ENCODE measurements at places on chromosomes 2 and 18. TPM values are rescaled to one million over a fixed set of nuclear protein-coding genes. Genes with fewer than 3 reads are reported as not detected.
A peak's percentile ranks its signal among the peaks of the same experiment; 100 is the strongest.

E2F6 gene
- 10.9 TPM for total RNA-seq

DNAH7 gene
- total RNA-seq: 0.36 TPM

DNA sequence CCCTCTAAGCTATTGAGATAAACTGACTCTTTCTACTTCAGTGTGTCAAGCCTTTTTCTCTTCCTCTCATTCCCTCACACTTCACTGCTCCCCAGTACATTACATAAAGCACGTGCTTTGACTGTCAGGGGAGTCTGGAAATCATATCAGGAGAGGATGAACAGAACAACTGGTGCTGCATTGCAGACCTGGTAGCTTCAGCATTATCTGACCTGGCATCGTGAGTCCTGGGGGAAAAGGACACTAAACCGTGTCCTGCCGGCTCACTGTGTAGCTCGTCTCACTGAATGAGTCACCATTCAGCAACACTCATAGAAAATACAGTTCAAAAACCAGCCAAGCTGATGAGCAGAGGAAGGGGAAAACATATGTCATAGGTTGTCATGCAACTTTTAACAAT is 108.5 kb upstream of the UNC80 start:
- no peaks in the 10 kb centered on the region for H3K27me3 ChIP-seq
- no peaks in the 10 kb centered on the region for H3K36me3 ChIP-seq
- no peak overlapping the region for H3K4me3 ChIP-seq
- no peak overlapping the region for H3K27ac ChIP-seq
- DNase-seq: peak; percentile 0

DNA sequence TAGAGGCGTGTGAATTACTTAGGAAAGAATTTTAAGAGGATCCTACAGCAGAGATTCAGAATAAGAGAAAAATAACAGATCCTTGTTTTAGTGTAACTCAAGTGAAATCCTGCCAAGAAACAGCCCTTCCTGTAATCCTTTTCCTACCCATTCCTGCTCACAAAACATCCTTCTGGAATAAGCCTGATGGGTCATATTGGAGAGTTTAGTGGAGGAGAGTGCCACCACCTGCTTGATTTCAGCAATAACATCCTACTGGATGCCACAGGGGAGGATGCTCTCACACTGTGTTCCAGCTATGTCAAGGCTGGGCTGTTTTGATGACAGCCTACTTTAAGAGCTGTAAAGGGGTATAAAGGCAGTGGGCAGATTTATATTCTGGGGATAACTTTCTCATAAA is 54.8 kb upstream of the CCDC178 start:
- no peak overlapping the region for H3K4me3 ChIP-seq
- peak; percentile 13 for DNase-seq
- no peak overlapping the region for H3K27ac ChIP-seq
- no peaks in the 10 kb centered on the region for H3K4me1 ChIP-seq

DNA sequence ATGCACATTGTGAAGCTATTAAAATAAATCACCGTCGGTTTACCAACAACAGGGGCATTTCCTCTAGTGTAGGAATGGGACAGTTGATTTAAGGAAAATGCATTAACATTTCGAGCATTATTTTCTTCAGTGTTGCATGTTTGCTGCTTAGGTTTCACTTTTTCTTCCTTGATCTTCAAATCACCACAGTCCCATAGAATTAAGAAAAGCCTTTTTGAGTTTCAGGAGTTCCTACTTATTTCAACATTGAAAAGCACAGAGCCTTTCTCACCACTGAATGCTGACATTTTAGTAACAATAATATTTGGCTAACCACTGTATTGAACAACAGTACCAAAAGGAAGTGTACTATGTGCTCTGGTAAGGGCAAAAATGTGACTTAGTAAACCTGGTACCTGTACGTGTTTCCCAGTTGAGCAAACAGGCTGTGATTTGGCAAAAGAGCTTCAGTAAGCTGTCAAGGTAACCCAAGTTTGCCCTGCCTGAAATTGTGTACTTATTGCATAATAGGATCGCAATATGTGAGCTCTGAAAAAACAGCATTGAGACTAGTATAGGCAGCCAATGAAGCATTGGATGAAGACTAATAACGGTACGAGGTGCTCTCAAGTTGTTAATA is 2.2 kb downstream of the LRRTM4 start:
- DNase-seq: no peak
- no peak overlapping the region for H3K4me3 ChIP-seq
- no peaks in the 10 kb centered on the region for H3K36me3 ChIP-seq
- no peaks in the 10 kb centered on the region for H3K27me3 ChIP-seq
- H3K4me1 ChIP-seq: no peaks in the 10 kb centered on the region

GRCh38 chr2:62222171-62222570 is 26.3 kb downstream of the B3GNT2 start:
- no peak overlapping the region for H3K27ac ChIP-seq
- no peak for DNase-seq
- peaks cover 9% of the 10 kb centered on the region for H3K4me1 ChIP-seq
- peaks cover 5% of the 10 kb centered on the region for H3K36me3 ChIP-seq
- H3K27me3 ChIP-seq: no peaks in the 10 kb centered on the region

- H3K36me3 ChIP-seq: no peaks in the 10 kb centered on the region
- peaks cover 2% of the 10 kb centered on the region for H3K4me1 ChIP-seq
- H3K27me3 ChIP-seq: no peaks in the 10 kb centered on the region
- DNase-seq: no peak
- no peak overlapping the region for H3K27ac ChIP-seq
Observed at GRCh38 chr18:35577045-35577848, 4.3 kb upstream of the GALNT1 start.

DNA sequence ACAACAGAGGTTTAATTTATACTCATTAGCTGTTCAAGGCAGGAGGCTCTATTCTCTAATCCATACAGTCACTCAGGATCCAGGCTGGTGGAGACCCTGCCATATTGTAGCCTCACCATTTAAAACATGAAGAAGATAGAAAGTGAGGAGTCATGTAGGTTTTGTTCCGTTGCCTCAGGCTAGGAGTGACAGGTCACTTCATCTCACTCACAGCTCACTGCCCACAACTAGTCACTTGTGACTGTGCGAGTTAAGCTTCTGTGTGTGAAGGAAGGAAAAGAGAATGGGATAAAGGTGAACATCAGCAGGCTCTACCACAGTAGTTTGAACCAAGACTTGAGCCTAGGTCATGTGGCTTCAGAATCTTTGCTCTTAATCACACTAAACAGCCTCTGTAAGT is 9.0 kb upstream of the IGFBP2 start:
- peaks cover 7% of the 10 kb centered on the region for H3K4me1 ChIP-seq
- H3K27ac ChIP-seq: no peak overlapping the region
- no peak overlapping the region for H3K4me3 ChIP-seq
- no peak for DNase-seq

GRCh38 chr2:216119986-216120385 is 10.8 kb downstream of the XRCC5 start:
- H3K27me3 ChIP-seq: no peaks in the 10 kb centered on the region
- H3K4me3 ChIP-seq: no peak overlapping the region
- peaks cover 54% of the 10 kb centered on the region for H3K36me3 ChIP-seq
- H3K27ac ChIP-seq: no peak overlapping the region

GRCh38 chr2:24009680-24010476 is at the start of gene MFSD2B:
MFSD2B (plus strand) TSS chr2:24010085; CDS start chr2:24010097, 12 bp downstream.
- H3K4me1 ChIP-seq: peaks cover 1% of the 10 kb centered on the region
- DNase-seq: no peak
- H3K27me3 ChIP-seq: peaks cover 8% of the 10 kb centered on the region
- no peaks in the 10 kb centered on the region for H3K36me3 ChIP-seq

GRCh38 chr2:205905576-205905975 is 180.4 kb downstream of the INO80D start:
- H3K27ac ChIP-seq: no peak overlapping the region
- DNase-seq: no peak
- H3K4me1 ChIP-seq: peaks cover 4% of the 10 kb centered on the region
- H3K36me3 ChIP-seq: no peaks in the 10 kb centered on the region

GRCh38 chr2:71610671-71611070 is 157.3 kb downstream of the DYSF start:
- no peak overlapping the region for H3K27ac ChIP-seq
- H3K36me3 ChIP-seq: no peaks in the 10 kb centered on the region
- no peak for DNase-seq
- H3K27me3 ChIP-seq: peaks cover 42% of the 10 kb centered on the region

- H3K27ac ChIP-seq: no peak overlapping the region
- H3K4me1 ChIP-seq: no peaks in the 10 kb centered on the region
- H3K27me3 ChIP-seq: no peaks in the 10 kb centered on the region
- H3K36me3 ChIP-seq: no peaks in the 10 kb centered on the region
Observed at GRCh38 chr2:13141315-13141714, 424.6 kb downstream of the TRIB2 start.

GRCh38 chr2:164621764-164622105 is 453 bp upstream of the GRB14 start:
- H3K36me3 ChIP-seq: no peaks in the 10 kb centered on the region
- no peak overlapping the region for H3K27ac ChIP-seq
- H3K4me1 ChIP-seq: no peaks in the 10 kb centered on the region
- H3K4me3 ChIP-seq: no peak overlapping the region
- no peak for DNase-seq
- H3K27me3 ChIP-seq: peaks cover 21% of the 10 kb centered on the region
